ENCODE measurements at places on chromosomes 5 and 9. TPM values are rescaled to one million over a fixed set of nuclear protein-coding genes. Genes with fewer than 3 reads are reported as not detected.

- no peak for DNase-seq
Observed at GRCh38 chr5:16577677-16578076, 39.1 kb downstream of the RETREG1 start.

GRCh38 chr5:180153099-180153498 lies 55.9 kb downstream of the RASGEF1C start:
- DNase-seq = no peak

Gene ACER2
- 0.82 TPM for total RNA-seq

Gene PTGER4
- 27.6 TPM for total RNA-seq

Gene DMRT2
- not detected for total RNA-seq

Gene NEUROG1
- not detected for total RNA-seq

Data from SJSA1 (cell line).